NCI-H526 treated with DMSO at 0.1 percent for 48 hours (cell line): ENCODE measurements at places on chromosomes 3 and 15.

GRCh38 chr3:4514321-4514720, 21.2 kb downstream of the ITPR1 start:
- DNase-seq = no peak

DNA sequence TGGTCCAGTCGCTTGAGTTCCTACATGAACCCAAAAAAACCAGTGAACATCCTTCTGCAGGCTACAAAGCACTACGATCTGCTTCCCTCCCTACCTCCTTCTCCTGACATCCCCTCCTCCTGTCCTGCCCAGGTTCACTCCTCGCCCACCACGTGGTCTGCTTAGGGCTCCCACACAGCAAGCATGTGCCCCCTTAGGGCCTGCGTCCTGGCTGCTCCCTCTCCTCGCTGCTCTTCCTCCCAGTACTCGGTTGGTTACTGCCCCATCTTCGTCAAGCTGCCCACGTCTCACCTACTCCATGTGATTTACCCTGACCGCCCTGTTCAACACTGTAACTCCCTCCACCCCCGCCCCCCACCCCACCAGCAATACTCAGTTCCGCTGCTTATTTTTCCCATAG, 20.8 kb upstream of the ATP13A3 start:
- DNase-seq = no peak

DNA sequence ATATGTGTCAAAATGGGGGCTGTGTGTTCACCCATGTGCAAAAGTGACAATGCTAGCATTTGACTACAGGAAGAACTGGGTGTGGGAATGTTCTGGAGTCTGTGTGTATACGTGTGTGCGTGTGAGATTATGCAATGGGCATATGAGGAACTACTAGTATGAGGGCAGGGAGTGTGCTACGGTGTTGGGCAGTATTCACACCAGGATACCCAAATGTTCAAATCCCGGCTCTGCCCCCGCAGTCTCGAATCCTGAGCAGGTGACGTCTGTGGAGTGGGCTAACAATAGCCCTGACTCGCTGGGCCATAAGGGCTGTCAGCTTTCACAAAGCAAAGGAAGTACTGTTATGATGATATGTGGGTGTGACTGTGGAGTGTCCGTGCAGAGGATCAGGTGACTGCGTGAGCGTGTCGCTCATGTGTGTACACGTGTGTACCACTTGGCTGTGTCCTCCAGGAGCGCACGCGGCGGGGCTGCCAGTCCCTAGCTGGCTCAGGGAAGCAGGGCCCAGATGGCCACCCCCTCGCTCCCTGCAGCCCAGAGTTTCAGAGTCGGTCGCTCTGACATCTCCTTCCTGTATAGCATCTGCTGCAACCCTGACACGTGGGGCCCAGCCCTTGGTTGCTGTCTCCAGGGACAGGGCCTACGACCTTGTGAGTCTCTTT, 27.2 kb downstream of the IQSEC1 start:
- no peak for DNase-seq

GRCh38 chr15:85792912-85793590, 1.7 kb downstream of the KLHL25 start:
- DNase-seq = no peak

DNA sequence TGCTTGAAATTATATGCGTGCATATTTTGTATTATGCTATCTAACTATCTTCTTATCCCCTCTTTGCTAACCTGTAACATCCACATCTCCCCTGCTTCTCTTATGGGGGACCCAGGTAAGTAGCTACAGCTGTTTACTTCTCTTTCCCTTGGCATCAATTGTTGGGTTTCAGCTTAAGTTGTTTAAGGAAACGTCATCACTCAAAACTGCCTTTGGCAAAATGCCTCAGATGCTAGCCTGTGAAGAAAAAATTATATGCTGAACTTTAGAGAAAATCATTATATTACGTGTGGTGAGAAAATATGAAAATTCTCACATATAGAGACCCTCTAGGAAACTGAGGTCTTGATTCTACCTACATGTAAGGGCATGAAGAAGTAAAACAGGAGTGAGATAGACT, 447.0 kb upstream of the NECTIN3 start:
- no peak for DNase-seq

- no peak for DNase-seq
Observed at GRCh38 chr15:58703610-58704009, 45.9 kb downstream of the ADAM10 start.
